Activated B cell treated with CpG ODN at 0.5 μM for 24 hours (primary cell): ENCODE measurements at places on chromosomes 3 and 15.

GRCh38 chr15:61653110-61653509 lies 407.1 kb downstream of the VPS13C start:
- H3K36me3 ChIP-seq: no peaks in the 10 kb centered on the region
- H3K27ac ChIP-seq: no peak overlapping the region
- H3K4me1 ChIP-seq: no peaks in the 10 kb centered on the region
- no peaks in the 10 kb centered on the region for H3K27me3 ChIP-seq
- no peak overlapping the region for H3K4me3 ChIP-seq
- DNase-seq: no peak

DNA sequence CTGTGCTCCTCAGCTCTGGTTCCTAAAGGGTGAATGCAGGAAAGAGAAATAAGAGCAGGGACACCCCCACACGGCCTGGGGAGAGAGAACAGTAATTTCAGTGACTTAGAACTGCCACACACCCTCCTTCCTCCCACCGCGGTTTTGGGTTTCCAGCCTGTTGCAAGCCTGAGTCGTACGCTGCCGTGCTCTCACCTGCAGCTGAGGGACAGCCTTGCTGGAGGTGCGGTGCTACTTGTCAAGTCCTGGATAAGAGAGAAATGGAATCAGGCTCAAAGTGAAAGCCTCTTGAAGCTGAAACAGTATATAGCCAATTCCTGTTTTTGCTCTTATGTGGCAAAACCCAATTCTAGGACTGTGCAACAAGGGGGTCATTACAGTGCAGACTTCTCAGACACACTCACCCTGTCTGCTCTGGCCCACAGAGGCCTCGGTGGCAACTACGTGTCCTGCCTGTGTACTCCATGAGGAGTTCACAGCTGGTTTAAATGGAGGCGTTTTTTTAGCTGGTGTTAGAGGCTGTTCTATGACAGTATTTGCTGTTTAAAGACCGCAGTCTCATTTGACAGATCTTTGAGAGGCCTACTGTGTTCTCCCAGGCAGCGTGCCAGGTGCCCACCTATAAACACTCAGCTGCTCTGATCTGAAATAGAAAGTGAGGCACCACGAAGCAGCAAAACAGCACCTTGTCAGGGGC lies 42.9 kb downstream of the TBC1D2B start:
- H3K4me3 ChIP-seq: peak overlapping the region; percentile 45
- peaks cover 50% of the 10 kb centered on the region for H3K4me1 ChIP-seq
- H3K27me3 ChIP-seq: no peaks in the 10 kb centered on the region

DNA sequence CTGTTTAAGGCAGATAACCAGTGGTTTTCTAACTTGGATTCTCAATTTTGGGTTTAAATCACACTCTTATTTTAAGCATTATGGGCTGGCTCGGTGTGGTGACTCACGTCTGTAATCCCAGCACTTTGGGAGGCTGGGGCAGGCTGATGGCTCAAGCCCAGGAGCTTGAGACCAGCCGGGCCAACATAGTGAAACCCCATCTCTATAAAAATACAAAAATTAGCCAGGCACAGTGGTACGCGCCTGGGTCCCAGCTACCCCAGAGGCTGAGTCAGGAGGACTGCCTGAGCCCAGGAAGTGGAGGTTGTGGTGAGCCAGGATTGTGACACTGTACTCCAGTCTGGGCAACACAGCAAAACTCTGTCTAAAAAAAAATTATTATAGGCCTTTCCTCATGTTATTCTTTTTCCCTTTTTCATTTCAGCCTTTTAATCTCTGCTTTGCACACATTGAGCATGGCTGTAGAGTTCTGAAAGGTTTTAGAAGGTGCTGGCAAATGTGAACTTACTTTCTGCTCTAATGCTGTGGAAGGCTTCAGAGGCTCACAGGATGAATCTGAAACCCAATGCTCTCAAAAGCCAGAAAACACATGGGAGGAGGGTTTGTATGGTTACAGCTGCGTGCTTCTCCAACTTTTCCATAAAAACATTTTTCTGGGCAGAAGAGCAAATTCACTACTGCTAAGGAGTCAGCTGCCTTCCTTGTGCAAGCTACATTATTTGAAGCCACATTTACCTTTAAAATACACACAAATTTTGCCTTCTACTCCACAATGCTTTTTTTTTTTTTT lies 32.5 kb downstream of the CHAC1 start:
- H3K27ac ChIP-seq: no peak overlapping the region
- H3K4me3 ChIP-seq: no peak overlapping the region
- H3K27me3 ChIP-seq: no peaks in the 10 kb centered on the region
- DNase-seq: no peak
- peaks cover 93% of the 10 kb centered on the region for H3K36me3 ChIP-seq
- H3K4me1 ChIP-seq: no peaks in the 10 kb centered on the region

DNA sequence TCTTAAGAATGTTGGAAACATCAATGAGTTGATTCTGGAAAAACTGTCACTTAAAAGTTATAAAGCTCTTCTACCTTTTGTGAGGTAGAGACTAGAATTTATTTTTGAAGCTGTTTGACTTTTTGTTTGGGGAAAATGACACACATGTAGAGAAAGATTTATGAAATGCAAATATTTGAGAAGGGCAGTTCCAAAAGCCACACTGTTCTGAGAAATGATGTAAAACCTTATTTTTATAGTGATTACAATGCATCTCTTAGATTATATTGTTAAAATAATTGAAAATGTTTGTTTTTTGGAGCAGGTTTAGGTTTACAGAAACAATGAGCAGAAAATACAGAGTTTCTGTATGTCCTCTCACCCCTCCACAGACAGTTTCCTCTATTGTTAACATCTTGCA lies 116.1 kb upstream of the CMC1 start:
- peak overlapping the region; percentile 27 for H3K27ac ChIP-seq
- no peaks in the 10 kb centered on the region for H3K36me3 ChIP-seq
- peaks cover 24% of the 10 kb centered on the region for H3K4me1 ChIP-seq
- DNase-seq: no peak
- no peaks in the 10 kb centered on the region for H3K27me3 ChIP-seq
- H3K4me3 ChIP-seq: no peak overlapping the region

GRCh38 chr15:90838544-90838943 lies 29.8 kb upstream of the FURIN start:
- no peaks in the 10 kb centered on the region for H3K27me3 ChIP-seq
- H3K4me3 ChIP-seq: peak overlapping the region; percentile 62
- peaks cover 41% of the 10 kb centered on the region for H3K4me1 ChIP-seq
- H3K36me3 ChIP-seq: no peaks in the 10 kb centered on the region

- no peaks in the 10 kb centered on the region for H3K36me3 ChIP-seq
- no peak overlapping the region for H3K27ac ChIP-seq
- no peaks in the 10 kb centered on the region for H3K4me1 ChIP-seq
- peaks cover 9% of the 10 kb centered on the region for H3K27me3 ChIP-seq
These were observed 134.9 kb upstream of the ZBTB20 start for GRCh38 chr3:115281697-115282675.

DNA sequence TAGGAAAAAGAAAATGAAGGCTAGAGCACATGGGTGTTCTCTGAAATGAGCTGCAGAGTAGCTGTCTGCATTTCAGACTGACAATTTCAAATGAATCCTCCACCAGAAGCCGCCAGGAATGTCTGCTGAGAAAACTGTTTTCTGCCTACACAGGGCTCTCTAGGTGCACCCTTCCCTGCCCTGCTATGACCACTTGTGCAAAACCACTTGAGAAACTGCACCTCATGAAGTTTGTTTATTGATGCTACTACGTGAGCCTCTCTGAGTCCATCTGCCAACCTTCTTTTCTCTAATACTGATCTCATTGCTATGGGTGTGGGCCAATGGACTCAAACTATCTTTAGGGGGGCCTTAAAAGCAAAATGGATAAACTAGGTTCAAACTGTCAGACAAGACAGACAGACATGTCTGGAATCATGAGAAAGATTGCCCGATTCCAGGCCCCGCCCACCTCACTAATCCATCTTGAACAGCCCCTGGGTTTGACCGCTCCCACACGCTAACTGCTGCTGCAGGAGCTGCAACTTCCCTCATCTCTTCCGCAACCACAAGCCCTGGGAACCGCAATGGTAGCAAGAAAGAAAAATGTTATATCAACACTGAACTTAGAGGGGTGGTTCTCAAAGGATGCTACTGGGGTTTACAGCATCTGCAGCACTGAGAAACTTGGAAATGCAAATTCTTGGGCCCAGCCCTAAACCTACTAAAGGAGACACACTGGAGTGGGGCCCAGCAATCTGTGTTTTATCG lies 9.0 kb upstream of the CD47 start:
- H3K4me1 ChIP-seq: peaks cover 68% of the 10 kb centered on the region
- peak overlapping the region; percentile 16 for H3K4me3 ChIP-seq
- no peak for DNase-seq

- DNase-seq: no peak
- H3K36me3 ChIP-seq: no peaks in the 10 kb centered on the region
- H3K27me3 ChIP-seq: peaks cover 2% of the 10 kb centered on the region
- peaks cover 13% of the 10 kb centered on the region for H3K4me1 ChIP-seq
- no peak overlapping the region for H3K4me3 ChIP-seq
- H3K27ac ChIP-seq: peak overlapping the region; percentile 25
These were observed 136.1 kb upstream of the TOPAZ1 start for GRCh38 chr3:44105571-44105970.

DNA sequence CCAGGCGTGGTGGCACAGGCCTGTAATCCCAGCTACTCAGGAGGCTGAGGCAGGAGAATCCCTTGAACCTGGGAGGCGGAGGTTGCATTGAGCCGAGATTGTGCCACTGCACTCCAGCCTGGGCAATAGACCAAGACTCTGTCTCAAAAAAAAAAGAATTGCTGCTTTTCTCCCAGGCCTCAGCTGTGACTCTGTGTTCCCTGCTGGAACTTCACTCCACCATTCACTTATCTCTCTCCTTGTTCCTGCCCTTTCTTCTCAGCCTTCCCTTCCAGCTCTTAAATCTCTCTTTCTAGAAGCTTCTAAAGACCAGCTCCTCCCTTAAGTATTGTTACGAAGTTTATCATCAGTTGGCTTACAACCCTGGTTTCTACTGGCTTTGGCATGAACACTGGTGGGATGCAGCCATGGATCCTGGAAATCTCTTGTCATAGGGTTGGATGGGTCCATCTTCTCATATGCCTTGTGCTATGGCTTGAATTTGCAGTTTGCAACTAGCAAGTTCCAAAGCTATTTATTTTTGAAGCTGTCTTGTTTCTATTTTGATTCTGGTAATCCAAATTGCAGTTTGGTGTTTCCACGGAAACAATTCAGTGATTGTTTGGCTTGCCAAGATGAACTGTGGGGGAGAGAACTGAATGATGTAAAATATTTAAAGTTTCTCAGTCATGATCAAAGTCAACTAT lies 10.5 kb downstream of the C3orf62 start:
- H3K36me3 ChIP-seq: peaks cover 10% of the 10 kb centered on the region
- H3K4me3 ChIP-seq: no peak overlapping the region
- H3K27ac ChIP-seq: no peak overlapping the region
- DNase-seq: no peak
- no peaks in the 10 kb centered on the region for H3K4me1 ChIP-seq
- no peaks in the 10 kb centered on the region for H3K27me3 ChIP-seq

DNA sequence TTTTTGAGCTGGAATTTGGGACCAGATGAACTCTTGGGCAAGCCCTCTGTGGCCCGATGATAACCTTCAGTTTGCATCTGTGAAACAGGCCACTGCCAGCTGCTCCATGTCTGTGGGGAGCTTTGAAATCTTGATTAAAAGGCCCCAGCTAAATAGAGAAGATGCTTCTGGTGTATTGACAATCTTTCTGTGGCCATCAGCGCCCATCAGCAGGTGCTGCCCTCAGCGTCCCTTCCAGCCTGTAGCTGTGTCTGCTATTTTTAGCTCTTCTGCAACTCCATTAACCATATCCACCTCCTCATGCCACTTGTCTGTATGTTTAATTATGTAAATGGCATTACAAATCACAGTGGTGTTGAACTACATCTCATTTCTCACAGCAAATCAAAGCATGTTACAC lies 54.0 kb downstream of the CHCHD6 start:
- H3K27me3 ChIP-seq: no peaks in the 10 kb centered on the region
- H3K27ac ChIP-seq: no peak overlapping the region
- no peak overlapping the region for H3K4me3 ChIP-seq
- H3K36me3 ChIP-seq: no peaks in the 10 kb centered on the region
- peaks cover 14% of the 10 kb centered on the region for H3K4me1 ChIP-seq
- DNase-seq: no peak

- no peak for DNase-seq
- H3K4me1 ChIP-seq: no peaks in the 10 kb centered on the region
- peaks cover 9% of the 10 kb centered on the region for H3K27me3 ChIP-seq
- H3K4me3 ChIP-seq: no peak overlapping the region
- H3K36me3 ChIP-seq: no peaks in the 10 kb centered on the region
- H3K27ac ChIP-seq: no peak overlapping the region
These were observed 242.4 kb downstream of the CD47 start for GRCh38 chr3:107848351-107848915.

GRCh38 chr3:71978150-71978721 lies 193.3 kb upstream of the PROK2 start:
- no peak overlapping the region for H3K27ac ChIP-seq
- H3K27me3 ChIP-seq: peaks cover 17% of the 10 kb centered on the region
- H3K4me1 ChIP-seq: peaks cover 25% of the 10 kb centered on the region
- no peaks in the 10 kb centered on the region for H3K36me3 ChIP-seq

DNA sequence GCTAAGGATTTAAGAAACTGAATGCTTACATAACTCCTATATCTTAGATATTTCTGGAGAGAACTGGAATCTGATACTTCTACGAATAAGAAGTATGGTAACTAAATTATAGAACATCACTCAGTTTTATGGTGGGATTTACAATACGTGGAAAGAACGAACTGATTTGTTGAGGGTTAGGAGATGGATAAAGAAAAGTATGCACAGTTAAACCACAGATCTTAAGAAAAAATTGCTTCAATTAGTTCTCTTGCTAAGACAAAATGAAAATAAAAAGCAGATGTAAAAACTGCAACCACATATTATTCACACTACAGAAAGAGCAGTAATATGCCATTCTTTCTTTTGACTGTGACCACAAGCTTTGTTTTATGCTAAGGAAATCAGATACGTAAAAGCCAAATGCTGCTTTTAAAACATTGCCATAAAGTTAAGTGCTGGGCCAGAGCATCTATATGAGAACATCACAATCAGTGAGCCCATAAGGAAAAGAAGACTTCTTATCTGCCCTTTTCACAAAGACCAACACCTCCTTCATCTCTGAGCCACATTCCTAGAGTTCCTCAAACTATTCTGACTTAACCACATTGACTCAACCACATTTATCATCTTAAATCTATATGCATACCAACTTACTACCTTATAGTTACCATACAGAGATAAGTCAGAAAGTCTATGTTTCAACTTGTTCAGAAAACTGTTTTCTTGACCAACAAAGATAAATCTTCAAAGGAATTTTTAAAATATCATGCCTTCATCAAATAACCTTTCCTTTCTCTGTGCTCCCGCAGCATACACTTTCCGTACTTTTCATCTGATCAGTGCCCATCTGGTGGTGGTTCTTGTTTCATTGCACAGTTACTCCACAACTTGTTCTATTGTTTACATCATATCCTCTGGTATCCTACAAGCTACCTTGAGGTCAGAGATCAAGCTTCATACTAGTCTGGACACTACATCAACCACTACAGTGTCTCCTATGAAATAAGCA lies 61.7 kb downstream of the FSIP1 start:
- no peaks in the 10 kb centered on the region for H3K4me1 ChIP-seq
- H3K27ac ChIP-seq: no peak overlapping the region
- peaks cover 6% of the 10 kb centered on the region for H3K27me3 ChIP-seq
- no peak for DNase-seq

GRCh38 chr3:33430571-33430970 lies 9.6 kb downstream of the UBP1 start:
- no peak for DNase-seq
- peak overlapping the region; percentile 32 for H3K27ac ChIP-seq
- H3K36me3 ChIP-seq: peaks cover 3% of the 10 kb centered on the region
